Esophagus muscularis mucosa (tissue), 4 donors: ENCODE measurements at places on chromosomes 11 and 22. TPM values are rescaled to one million over a fixed set of nuclear protein-coding genes. Genes with fewer than 3 reads are reported as not detected.
A peak's percentile ranks its signal among the peaks of the same experiment; 100 is the strongest.

The RHOG gene
- total RNA-seq = 75.5 TPM

The KCNQ1 gene
- total RNA-seq = 3.5 TPM

The BACE1 gene
- 24.5 TPM for total RNA-seq

The BIRC3 gene
- total RNA-seq = 13.7 TPM

The OR8D1 gene
- not detected for total RNA-seq

The TRIM49 gene
- not detected for total RNA-seq

DNA sequence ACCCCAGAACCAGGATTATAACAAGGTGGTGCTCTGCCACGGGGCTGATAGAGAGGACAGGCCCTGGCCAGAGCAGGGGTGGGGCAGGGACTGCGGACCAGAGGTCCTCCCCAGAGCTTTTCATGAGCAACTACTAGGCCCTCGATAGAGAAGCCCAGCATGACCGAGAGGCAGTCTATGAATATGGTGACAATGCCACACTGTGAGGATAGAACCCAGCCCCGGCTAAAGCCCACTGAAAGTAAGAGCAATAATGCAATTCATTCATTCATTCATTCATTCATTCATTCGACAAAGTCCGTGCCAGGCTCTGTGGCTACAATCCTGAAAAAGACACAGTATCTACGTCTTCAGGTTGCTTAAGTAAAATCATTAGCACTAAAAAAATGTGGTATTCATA, 35.6 kb upstream of the CD5 start:
- no peaks in the 10 kb centered on the region for H3K27me3 ChIP-seq
- no peak for DNase-seq
- no peaks in the 10 kb centered on the region for H3K36me3 ChIP-seq
- no peak overlapping the region for H3K27ac ChIP-seq
- no peak overlapping the region for H3K4me3 ChIP-seq

DNA sequence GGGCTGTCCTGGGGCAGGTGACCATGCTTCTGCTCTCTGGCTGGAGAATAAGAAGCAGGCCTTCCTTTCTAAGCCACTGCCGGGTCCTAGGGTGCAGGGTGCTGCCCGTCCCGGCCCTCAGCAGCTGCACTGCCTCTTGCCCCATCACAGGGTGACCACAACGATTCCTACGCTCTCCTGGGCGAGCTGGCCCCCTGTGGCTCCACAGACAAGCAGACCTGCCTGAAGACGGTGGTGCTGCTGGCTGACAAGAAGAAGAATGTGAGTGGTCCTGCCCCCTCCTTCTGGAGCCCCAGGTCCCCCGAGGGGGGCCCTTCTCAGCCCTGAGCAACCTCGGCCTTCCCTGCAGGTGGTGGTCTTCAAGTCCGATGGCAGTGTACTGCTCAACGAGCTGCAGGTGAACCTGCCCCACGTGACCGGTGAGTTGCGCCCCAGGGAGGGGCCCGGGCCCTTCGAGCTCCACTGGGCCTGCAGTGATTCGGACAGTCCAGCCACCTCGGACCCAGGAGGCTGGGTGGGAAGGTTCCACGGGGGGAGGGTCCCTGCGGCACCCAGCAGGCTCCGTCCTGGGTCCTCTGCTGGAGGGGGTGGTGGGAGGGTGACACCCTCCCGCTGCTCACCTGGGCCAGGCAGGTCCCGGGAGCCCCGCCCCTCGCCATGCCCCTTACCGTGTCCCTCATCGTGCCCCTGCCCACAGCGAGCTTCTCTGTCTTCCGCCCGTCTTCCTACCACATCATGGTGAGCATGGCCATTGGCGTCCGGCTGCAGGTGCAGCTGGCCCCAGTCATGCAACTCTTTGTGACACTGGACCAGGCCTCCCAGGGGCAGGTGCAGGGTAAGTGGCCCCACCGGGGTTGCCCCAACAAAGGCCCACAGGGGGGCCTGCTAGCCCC, 8.3 kb downstream of the MUC2 start:
- no peaks in the 10 kb centered on the region for H3K4me1 ChIP-seq
- DNase-seq = no peak
- no peak overlapping the region for H3K4me3 ChIP-seq

GRCh38 chr11:112928136-112928535, 33.1 kb upstream of the NCAM1 start:
- H3K4me3 ChIP-seq = no peak overlapping the region
- H3K4me1 ChIP-seq = no peaks in the 10 kb centered on the region
- H3K36me3 ChIP-seq = no peaks in the 10 kb centered on the region
- no peaks in the 10 kb centered on the region for H3K27me3 ChIP-seq

- H3K36me3 ChIP-seq = no peaks in the 10 kb centered on the region
- no peak within 1 kb of the TSS for H3K27ac ChIP-seq
- H3K4me3 ChIP-seq = peak within 1 kb of the TSS; percentile 12
- H3K4me1 ChIP-seq = peaks cover 36% of the 10 kb centered on the region
- peaks cover 25% of the 10 kb centered on the region for H3K27me3 ChIP-seq
Observed at GRCh38 chr11:62921201-62921572, at the start of gene CHRM1. Gene CHRM1 (minus strand): TSS chr11:62921363. CDS start chr11:62911100, 10,263 bp downstream.

DNA sequence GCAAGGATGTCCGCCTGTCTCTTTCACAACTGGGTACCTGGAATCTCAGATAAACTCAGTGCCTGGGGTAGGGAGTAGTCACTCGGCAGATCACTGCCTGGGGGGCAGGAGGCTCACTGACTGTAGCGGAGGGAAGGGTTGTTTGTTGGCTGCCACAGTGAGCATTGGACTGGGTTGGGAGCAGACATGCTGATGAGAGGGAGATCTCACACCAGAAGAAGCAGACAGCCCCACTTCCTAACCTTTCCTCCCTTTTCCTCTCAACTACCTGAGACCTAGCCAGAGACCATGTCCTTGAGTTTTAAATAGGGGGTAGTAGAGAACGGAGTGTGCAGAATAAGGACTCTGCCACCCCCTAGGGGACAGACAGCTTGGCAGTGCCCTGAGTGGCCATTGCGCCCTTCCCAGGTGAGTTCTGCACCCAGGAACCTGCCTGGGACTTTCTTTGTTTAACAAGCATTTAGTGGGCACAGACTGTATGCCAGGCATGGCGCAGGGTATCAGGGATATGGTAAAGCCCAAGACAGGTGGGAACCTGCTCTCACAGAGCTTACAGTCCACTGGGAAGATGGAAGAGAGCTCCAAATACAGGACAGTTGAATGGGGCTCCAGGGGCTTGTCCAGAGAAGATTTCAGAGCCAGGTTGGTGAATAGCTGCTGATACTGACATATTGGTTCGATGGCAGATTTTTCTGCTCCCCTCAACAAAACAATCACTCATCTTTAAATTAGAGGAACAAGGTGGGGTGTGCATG, 115.7 kb upstream of the NNMT start:
- H3K27me3 ChIP-seq = no peaks in the 10 kb centered on the region
- peaks cover 6% of the 10 kb centered on the region for H3K36me3 ChIP-seq
- H3K4me1 ChIP-seq = peaks cover 96% of the 10 kb centered on the region
- DNase-seq = no peak
- peak overlapping the region; percentile 48 for H3K4me3 ChIP-seq

- H3K4me1 ChIP-seq = peaks cover 100% of the 10 kb centered on the region
- DNase-seq = no peak
- H3K27ac ChIP-seq = peak overlapping the region; percentile 99
- H3K4me3 ChIP-seq = peak overlapping the region; percentile 18
- no peaks in the 10 kb centered on the region for H3K27me3 ChIP-seq
- no peaks in the 10 kb centered on the region for H3K36me3 ChIP-seq
Observed at GRCh38 chr22:36377022-36377631, 10.6 kb downstream of the MYH9 start.

DNA sequence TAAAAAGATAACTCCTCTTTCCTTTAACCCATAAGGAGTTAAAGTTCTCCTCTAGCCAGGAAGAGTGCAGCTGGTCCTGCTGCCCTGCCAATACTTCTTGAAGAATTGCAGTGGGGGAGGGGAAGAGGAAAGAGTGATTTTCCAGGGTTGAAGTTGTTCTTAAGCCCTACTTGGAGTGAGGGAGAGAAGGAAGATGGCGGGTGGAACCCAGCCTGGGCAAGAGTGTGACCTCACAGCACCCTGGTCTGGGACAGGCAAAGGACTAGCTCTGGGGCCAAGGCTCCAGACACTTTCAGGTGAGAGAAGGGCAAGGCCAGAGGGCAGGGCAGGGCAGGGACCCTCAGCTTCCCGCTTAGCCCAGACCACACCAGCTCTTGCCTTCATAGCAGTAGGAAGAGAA, 6.6 kb downstream of the TNKS1BP1 start:
- H3K27me3 ChIP-seq = no peaks in the 10 kb centered on the region
- H3K27ac ChIP-seq = peak overlapping the region; percentile 48
- no peak for DNase-seq
- peaks cover 83% of the 10 kb centered on the region for H3K36me3 ChIP-seq
- peaks cover 94% of the 10 kb centered on the region for H3K4me1 ChIP-seq
- H3K4me3 ChIP-seq = no peak overlapping the region

- no peak overlapping the region for H3K27ac ChIP-seq
- H3K36me3 ChIP-seq = no peaks in the 10 kb centered on the region
Observed at GRCh38 chr11:64652586-64653387, 61.8 kb downstream of the SLC22A12 start.

GRCh38 chr11:13110929-13111812, 102.1 kb downstream of the RASSF10 start:
- H3K27me3 ChIP-seq = peaks cover 4% of the 10 kb centered on the region
- H3K27ac ChIP-seq = no peak overlapping the region
- H3K36me3 ChIP-seq = no peaks in the 10 kb centered on the region
- H3K4me1 ChIP-seq = peaks cover 3% of the 10 kb centered on the region
- H3K4me3 ChIP-seq = no peak overlapping the region
- DNase-seq = no peak

DNA sequence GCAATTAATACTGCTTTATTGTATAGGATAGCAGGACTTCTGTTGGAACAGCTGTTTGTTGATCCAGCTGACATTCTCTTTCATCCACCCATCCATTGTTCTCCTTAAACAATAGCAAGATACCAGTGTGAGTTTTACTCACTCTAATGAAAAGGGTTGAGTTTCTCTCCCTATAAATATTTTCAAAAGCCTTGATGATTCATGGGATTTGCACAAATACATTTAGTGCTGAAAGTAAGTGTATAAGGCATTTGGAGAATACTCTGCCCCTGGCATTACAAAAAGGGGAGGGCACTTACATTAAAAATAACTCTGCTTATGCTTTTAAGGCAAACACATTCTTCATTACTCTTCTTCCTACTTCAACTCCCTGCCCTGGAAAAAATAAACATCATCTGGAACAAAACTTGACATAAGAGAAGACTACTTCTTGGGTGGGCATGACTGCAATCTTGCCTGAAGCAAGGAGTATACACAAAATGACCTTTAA, 634.9 kb downstream of the METTL15 start:
- H3K4me3 ChIP-seq = no peak overlapping the region
- H3K27me3 ChIP-seq = no peaks in the 10 kb centered on the region
- no peaks in the 10 kb centered on the region for H3K36me3 ChIP-seq
- no peaks in the 10 kb centered on the region for H3K4me1 ChIP-seq

- no peaks in the 10 kb centered on the region for H3K36me3 ChIP-seq
- H3K27me3 ChIP-seq = no peaks in the 10 kb centered on the region
- peak overlapping the region; percentile 42 for H3K4me3 ChIP-seq
- H3K4me1 ChIP-seq = peaks cover 85% of the 10 kb centered on the region
- H3K27ac ChIP-seq = peak overlapping the region; percentile 61
Observed at GRCh38 chr22:50298937-50299784, 8.3 kb downstream of the PLXNB2 start.

GRCh38 chr11:23539556-23539955, 679.3 kb upstream of the CCDC179 start:
- H3K36me3 ChIP-seq = no peaks in the 10 kb centered on the region
- no peaks in the 10 kb centered on the region for H3K27me3 ChIP-seq
- DNase-seq = no peak
- no peak overlapping the region for H3K27ac ChIP-seq
- H3K4me1 ChIP-seq = peaks cover 5% of the 10 kb centered on the region
- H3K4me3 ChIP-seq = no peak overlapping the region

- no peak overlapping the region for H3K27ac ChIP-seq
- H3K36me3 ChIP-seq = no peaks in the 10 kb centered on the region
- H3K27me3 ChIP-seq = peaks cover 4% of the 10 kb centered on the region
- H3K4me1 ChIP-seq = no peaks in the 10 kb centered on the region
- no peak overlapping the region for H3K4me3 ChIP-seq
Observed at GRCh38 chr11:22491555-22492225, 133.9 kb downstream of the FANCF start.

DNA sequence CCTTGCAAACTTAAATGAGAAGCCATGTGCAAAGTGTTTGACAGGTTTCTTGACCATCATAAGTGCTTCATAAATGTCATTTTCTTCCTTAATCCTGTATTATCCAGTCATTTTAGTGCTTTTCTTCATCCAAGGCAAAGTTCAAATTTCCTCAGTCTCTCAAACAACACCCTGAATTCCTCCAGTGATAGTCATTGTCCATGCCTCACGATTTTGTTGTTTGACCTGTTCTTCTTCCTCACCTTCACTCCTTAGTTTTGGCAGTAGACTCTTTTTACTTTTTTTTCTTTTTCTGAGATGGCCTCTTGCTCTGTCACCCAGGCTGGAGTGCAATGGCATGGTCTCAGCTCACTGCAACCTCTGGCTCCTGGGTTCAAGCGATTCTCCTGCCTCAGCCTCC, 1257.3 kb downstream of the FAM181B start:
- H3K27me3 ChIP-seq = no peaks in the 10 kb centered on the region
- no peak for DNase-seq
- H3K27ac ChIP-seq = no peak overlapping the region
- no peak overlapping the region for H3K4me3 ChIP-seq
- no peaks in the 10 kb centered on the region for H3K4me1 ChIP-seq
- H3K36me3 ChIP-seq = no peaks in the 10 kb centered on the region

GRCh38 chr22:17958166-17958565, 66.2 kb downstream of the MICAL3 start:
- no peaks in the 10 kb centered on the region for H3K27me3 ChIP-seq
- no peak for DNase-seq
- H3K4me1 ChIP-seq = peaks cover 50% of the 10 kb centered on the region
- no peaks in the 10 kb centered on the region for H3K36me3 ChIP-seq

GRCh38 chr11:113446938-113447337, 28.3 kb downstream of the DRD2 start:
- H3K4me3 ChIP-seq = no peak overlapping the region
- no peak overlapping the region for H3K27ac ChIP-seq
- no peak for DNase-seq
- no peaks in the 10 kb centered on the region for H3K4me1 ChIP-seq
- H3K27me3 ChIP-seq = peaks cover 29% of the 10 kb centered on the region
- no peaks in the 10 kb centered on the region for H3K36me3 ChIP-seq
